ENCODE measurements at places on chromosomes 5 and 9.

- no peak for DNase-seq
Measured at GRCh38 chr5:37316027-37316426, 54.9 kb downstream of the NUP155 start.

- DNase-seq, result peak; percentile 88
Measured at GRCh38 chr9:136095070-136096058, at the start of gene NACC2. TSS of gene NACC2 (minus strand) at chr9:136095289. CDS start at chr9:136050521, 44,768 bp downstream.

GRCh38 chr5:103444333-103445038, 118.1 kb downstream of the NUDT12 start:
- DNase-seq, result no peak

- DNase-seq, result no peak
Measured at GRCh38 chr5:82821846-82822633, 255.2 kb downstream of the TMEM167A start.

- DNase-seq, result no peak
Measured at GRCh38 chr5:156802501-156802900, 47.6 kb upstream of the PPP1R2B start.

GRCh38 chr5:78008356-78008967, 232.3 kb upstream of the TBCA start:
- no peak for DNase-seq
